Stimulated activated CD8-positive, alpha-beta memory T cell treated with anti-CD3 and anti-CD28 coated beads, Interleukin-7, amount 100 ng/mL, for 24 hours (primary cell): ENCODE measurements at places on chromosomes 4 and X.

GRCh38 chrX:74422576-74423288 is 1.4 kb downstream of the SLC16A2 start:
- no peak for DNase-seq

DNA sequence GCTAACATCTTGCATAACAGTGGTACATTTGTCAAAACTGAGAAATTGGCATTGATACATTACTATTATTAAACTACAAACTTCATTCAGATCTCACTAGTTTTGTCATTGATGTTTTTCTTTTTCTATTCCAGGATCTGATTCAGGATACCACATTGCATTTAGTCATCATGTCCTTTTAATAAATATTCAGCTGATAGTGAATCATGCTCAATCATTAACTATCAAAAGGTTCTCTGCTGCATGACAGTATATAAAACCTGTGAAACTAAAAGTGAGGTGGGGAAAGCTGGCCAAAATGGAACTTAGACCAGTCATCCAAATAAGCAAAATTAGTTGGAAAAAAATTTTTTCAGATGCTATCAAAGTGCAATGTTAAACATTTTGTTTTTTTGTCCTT is 28.1 kb upstream of the HS6ST2 start:
- DNase-seq = no peak

DNA sequence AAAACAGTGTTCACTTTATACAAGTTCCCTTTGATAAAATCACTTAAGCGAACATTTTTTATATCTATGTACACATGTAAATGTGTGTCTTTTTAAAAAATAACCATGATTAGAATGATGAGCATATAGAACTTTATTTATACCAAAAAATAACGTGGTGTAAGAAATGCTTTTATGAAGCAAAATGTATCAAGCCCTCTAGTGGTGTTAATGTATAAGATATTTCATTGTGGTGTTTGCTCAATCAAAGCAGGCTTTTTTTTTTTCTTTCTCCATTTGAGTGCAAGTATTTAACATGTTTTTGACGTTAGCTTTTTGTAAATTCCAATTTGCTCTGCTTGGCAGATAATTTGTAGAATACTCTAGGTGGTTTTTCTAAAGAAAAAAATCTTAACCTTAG is 2092.4 kb upstream of the TENM3 start:
- no peak for DNase-seq

GRCh38 chr4:161721947-161722346 is 441.9 kb downstream of the FSTL5 start:
- DNase-seq = no peak

DNA sequence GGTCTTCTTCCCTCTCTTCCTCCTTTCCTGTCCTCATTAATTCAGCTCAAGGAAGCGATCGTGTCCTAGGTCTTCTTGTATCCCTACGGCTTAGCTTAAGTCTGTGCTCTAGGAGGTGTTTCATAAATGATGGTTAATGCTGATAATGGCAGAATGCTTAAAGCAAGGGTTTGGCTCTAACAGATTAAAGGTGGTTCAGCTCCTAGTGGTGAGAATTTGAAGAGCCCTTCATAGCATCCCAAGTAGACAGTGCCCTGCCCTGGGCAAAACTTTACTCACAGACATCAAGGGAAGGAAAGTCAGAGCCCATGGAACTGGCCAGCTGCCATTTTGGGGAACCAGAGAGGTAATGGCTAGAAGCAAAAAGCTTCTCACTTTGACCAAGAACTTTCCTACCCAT is 47.0 kb upstream of the PGRMC1 start:
- no peak for DNase-seq

DNA sequence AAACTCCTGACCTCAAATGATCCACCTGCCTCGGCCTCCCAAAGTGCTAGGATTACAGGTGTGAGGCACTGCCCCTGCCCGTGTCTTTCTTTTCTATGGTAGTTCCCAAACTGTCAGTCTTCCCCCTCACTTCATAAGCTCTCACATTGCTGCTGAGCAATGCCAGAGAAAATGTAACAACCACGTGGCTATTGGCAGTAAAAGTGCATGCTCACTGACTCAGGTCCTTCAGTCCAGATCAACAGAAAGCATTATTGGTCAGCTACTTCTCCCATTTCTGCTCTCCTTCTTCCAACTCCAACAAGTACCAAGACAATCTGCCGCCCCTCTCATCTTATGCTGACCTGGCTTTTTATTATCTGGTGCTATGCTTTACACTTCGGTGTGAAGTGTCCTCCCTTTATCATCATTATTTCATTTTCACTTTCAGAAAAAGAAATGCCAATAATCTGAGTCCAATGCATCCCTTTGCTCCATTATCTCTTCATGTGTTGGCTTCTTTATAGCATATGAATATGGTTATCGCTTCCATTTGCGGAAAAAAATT is 133.8 kb upstream of the UGT8 start:
- DNase-seq = no peak
